ENCODE measurements at places on chromosomes 16 and 17. TPM values are rescaled to one million over a fixed set of nuclear protein-coding genes. Genes with fewer than 3 reads are reported as not detected.

The GNG13 gene
- total RNA-seq, result not detected

The BAHCC1 gene
- total RNA-seq, result 5.7 TPM

The PLK1 gene
- total RNA-seq, result 72.9 TPM

The ALOX15B gene
- total RNA-seq, result not detected

The KCNAB3 gene
- total RNA-seq, result 0.45 TPM

The CACNA1G gene
- not detected for total RNA-seq

The RNU2-1 gene
- not detected for total RNA-seq

The GAS2L2 gene
- not detected for total RNA-seq

The AGRP gene
- not detected for total RNA-seq

The KRTAP2-3 gene
- not detected for total RNA-seq

The CHST5 gene
- total RNA-seq, result 0.08 TPM

The LRRC37B gene
- 5.6 TPM for total RNA-seq

The NUDT7 gene
- 2.8 TPM for total RNA-seq

The UNKL gene
- total RNA-seq, result 23.0 TPM

The MT1B gene
- not detected for total RNA-seq

The SPNS3 gene
- total RNA-seq, result not detected

The OTOP3 gene
- total RNA-seq, result not detected

The SOST gene
- not detected for total RNA-seq

The ELMO3 gene
- total RNA-seq, result 0.72 TPM

The SPATA32 gene
- total RNA-seq, result not detected

The FNDC8 gene
- total RNA-seq, result not detected

The SNAI3 gene
- not detected for total RNA-seq

The SEZ6L2 gene
- 13.8 TPM for total RNA-seq

The DUSP3 gene
- total RNA-seq, result 39.7 TPM

The PHKB gene
- 43.1 TPM for total RNA-seq

The SLFN5 gene
- 12.9 TPM for total RNA-seq
